ENCODE measurements at places on chromosomes 3 and 15. TPM values are rescaled to one million over a fixed set of nuclear protein-coding genes. Genes with fewer than 3 reads are reported as not detected.

Gene HLTF
- total RNA-seq, result 20.8 TPM

Gene MINAR1
- 0.55 TPM for total RNA-seq

Gene CACNA2D2
- 0.46 TPM for total RNA-seq

Gene LTF
- not detected for total RNA-seq

Gene FAM98B
- total RNA-seq, result 56.5 TPM

Gene ABCC5
- total RNA-seq, result 20.6 TPM

- DNase-seq, result no peak
Measured at GRCh38 chr3:128107834-128108233, 15.8 kb downstream of the RUVBL1 start.

GRCh38 chr15:69150336-69150735 is 10.1 kb upstream of the GLCE start:
- DNase-seq, result no peak

DNA sequence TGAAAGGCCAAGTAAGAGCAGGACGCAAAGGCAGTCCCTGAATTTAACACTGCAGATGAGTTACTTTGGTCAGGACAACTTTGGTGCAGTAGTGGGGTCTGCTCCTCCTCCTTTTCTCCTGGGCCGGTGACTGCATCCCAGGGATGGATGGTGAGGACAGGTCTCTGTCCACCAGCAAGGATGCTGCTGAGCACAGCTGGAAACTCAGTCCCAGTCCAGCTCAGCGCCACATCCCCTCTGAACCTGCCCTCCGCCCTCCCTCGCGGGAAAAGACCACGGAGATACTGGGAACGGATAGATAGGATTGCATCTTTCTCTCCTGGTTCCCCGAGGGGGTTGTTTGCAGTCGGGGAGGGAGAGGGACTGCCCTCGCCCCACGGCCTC is 13.8 kb downstream of the GRAMD2A start:
- no peak for DNase-seq

DNA sequence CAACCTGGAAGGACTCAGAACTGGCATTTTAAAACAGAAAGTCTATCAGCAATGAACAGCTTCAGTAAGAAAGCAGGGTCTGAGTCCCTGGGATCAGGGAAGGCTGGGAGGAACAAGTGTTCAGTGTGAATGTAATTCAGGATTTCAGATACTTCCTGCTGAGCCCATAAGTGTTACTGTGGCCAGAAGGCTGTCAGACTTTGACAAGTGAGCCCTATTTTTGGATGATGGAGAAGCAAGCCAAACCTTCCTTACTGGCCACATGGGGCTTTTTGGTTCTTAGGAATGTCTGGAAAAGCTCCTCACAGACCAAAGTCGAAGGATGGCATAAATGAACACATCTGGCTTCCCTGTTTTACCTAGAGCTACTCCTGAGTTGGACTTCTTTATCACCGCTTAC is 157.2 kb downstream of the BBX start:
- no peak for DNase-seq

- no peak for DNase-seq
Measured at GRCh38 chr3:105862217-105862616, 6.6 kb downstream of the CBLB start.

DNA sequence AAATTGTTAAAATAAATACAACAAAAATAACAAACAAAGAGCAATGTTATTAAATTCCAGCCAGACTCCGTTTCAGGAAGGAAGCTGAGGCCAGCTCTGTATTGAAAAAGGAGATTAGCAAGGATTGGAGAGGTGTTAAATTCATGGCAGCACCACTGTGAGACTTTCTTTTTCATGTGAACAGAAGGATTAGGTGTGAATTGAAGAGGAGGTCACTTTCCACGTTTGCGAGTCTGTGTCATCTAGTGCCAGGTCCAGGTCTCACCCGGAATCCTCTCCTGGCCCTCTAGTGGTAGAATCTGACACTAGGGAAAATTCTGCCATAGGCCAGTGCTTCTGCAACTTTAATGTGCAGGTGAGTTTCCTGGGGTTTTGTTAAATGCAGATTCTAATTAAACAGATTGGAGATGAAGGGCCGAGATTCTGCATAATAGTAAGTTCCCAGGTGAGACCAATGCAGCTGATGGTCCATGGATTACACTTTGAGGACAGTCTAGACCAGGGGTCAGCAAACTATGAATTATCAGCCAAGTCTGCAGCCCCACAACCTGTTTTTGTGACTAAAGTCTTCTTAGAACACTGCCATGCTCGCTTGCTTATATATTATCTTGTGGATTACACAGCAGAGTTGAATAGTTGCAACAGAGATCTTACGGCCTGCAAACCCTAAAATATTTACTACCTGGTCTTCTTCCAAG is 9.2 kb upstream of the SLC6A1 start:
- no peak for DNase-seq

GRCh38 chr3:37103103-37103808 is 71.1 kb downstream of the LRRFIP2 start:
- no peak for DNase-seq

DNA sequence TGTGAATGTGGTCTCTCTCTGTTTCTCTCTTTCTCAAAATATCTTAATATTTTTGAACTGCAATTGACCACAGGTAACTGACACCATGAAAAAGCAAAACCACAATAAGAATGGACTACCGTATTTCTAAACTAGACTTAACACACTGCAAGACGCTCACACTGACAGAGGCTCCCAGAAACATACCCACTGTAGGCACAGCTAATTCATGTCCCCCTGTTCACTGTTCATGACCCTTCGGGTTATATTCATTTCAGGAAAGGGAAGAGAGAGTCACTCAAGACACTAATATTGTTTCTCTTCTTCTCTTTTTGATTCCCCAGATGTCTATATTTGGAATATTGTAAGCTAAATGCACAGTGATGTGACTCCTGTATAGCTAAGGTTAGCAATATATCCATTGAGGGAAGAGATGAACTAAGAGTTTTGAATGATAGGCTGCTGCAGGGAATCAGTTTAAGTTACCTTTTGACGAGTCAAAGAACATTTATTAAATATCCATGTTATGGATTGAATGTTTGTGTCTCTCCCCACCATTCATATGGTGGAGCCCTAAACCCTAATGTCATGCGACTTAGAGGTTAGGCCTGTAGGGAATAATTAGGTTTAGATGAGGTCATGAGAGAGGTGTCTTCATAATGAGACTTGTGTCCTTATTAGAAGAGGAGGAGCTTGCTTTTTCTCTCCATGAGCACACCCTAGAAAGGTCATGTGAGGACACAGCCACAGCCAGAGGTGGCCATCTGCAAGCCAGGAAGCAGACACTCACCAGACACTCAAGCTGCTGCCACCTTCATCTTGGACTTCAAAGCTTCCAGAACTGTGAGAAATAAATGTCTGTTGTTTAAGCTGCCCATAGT is 216.6 kb upstream of the GRM7 start:
- no peak for DNase-seq

- DNase-seq, result no peak
Measured at GRCh38 chr3:172786036-172786435, 35.5 kb downstream of the ECT2 start.

GRCh38 chr3:152282813-152283212 is 14.1 kb downstream of the MBNL1 start:
- DNase-seq, result no peak

DNA sequence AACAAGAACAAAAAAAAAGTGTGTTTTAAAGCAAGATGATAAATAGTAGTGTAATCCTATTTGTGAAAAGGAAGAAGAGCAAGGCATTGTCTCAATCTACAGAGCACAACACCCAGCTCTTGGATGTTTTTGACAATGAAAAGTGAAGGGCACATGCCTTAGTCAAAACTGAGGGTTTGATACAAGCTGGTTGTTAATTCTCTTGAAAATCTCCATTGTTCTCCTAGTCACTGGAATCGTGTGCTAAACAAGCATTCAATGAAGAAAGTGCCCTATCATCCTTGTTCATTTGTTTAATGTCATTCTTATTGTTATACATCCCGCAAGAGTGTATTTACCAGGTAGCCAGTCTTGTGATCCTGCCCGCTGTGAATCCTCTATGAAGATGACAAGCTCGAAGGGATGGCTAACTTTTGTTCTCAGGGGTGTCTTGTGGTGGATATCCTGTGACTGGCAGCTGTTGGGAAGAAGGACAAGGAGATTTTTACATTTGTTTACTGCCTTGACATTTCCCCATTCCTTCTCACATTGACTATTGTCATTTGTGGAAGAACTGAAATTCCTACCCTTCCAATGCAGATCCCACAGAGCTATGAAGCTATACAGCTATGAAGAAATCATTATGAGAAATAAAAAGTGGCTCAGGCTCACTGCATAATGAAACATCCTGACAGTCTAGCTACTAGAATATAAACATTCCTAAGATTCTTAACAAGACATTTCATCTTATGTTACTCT is 175.9 kb downstream of the VGLL3 start:
- no peak for DNase-seq

GRCh38 chr3:106908181-106908938 is 468.9 kb upstream of the CCDC54 start:
- no peak for DNase-seq

DNA sequence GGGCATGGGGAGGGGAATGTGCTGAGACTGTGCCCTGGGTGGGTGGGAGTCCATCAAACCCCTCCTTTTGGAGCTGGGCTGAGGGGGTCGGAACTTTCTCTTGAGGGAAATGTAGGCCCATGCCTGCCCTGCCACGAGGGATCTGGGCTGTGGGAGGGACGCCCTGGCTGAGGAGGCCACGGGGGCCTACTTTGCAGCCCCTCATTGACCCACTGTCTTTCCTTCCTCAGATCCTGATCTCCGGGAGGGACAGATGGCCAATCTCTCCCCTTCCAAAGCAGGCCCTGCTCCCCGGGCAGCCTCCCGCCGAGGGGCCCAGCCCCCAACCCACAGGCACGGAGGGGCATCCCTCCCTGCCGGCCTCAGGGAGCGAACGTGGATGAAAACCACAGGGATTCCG is 25.3 kb downstream of the LOXL1 start:
- no peak for DNase-seq

- no peak for DNase-seq
Measured at GRCh38 chr3:160618363-160618762, 53.0 kb upstream of the KPNA4 start.

- no peak for DNase-seq
Measured at GRCh38 chr3:189690237-189690636, 59.0 kb downstream of the TP63 start.

DNA sequence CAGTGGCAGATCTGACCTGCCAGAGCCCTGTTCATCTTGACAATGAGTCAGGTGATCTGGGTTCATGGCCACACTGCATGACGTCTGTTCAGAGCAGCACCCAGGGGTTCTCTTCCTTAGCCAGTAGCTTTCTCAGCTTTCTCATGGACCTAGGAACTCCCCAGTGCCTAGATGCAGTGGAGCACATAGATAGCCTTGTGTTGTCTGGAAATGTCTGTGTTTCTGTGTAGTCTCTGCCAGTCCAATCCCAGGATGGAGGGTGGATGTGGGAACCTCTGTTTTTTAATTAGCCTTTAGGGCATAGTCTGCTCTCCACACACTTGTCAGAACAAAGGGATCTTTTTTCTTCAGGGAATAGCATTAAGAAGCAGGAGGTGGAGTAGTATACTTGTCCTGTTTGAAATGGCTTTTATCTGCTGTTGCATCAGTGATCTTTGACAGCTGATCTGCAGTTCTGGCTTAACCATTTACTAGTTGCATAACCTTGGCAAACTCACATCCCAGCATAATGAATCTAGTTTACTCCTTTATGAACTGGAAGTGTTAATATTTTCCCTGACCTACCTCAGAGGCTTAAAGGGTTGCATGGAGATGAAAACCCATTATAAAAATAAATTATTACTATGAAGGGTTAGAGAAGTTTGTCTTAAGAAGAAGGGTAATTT is 16.1 kb upstream of the CACNA1D start:
- DNase-seq, result no peak

Data from activated T-helper 2 cell treated with anti-CD3 and anti-CD28 coated beads, Interferon-gamma antibody, Interleukin-2, Interleukin-4, amounts not matched to agents 10 μg/mL and 5 μg/mL and 100 μg/mL, durations not matched to agents 14 hours and 24 hours and 36 hours (primary cell).